ENCODE measurements at places on chromosomes 11 and 22.

DNA sequence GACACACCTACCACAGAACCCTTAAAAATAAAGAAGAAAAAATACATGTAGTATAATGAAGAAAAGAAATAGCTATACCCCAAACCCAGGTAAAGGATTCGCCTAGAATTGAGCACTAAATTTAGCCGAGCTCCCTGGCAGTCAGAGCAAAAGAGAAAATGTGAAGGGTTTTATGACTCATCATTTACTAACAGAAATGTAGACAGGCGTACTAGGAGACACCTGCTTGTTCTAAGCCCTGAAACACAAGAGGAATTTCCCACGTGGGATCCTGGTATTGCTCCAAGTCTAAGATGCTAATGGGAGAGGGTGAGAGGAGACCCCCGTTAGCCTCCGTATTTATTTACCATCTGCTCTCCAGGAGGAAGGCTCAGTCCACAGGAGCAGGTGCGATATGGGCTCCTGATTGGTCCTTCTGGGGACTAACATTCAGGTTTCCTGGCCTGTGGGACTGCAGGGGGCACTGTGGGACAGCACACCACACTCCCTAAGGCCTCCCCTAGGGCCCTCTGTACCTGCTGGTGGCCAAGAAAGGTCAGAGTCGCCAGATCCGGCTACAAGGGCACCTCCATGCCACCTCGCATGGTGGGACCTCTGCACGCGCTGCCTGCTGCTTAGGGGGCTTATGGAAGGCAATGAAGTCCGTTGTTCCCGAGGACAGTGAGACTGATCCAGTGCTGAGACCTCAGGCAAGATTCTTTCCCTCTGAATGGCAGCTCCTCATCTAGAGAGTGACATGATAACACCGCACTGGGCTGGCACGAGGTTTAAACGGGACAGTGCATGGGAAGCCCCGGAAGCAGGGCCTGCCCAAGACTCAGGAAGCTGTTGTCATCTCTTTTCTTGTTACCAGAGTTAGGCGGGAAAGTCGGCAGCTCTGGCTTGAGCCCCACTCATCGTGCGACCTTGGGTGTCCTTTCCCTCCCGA is 25.8 kb downstream of the KCNC1 start:
- DNase-seq: no peak

GRCh38 chr11:18352581-18352980 is 30.2 kb downstream of the GTF2H1 start:
- DNase-seq: no peak

DNA sequence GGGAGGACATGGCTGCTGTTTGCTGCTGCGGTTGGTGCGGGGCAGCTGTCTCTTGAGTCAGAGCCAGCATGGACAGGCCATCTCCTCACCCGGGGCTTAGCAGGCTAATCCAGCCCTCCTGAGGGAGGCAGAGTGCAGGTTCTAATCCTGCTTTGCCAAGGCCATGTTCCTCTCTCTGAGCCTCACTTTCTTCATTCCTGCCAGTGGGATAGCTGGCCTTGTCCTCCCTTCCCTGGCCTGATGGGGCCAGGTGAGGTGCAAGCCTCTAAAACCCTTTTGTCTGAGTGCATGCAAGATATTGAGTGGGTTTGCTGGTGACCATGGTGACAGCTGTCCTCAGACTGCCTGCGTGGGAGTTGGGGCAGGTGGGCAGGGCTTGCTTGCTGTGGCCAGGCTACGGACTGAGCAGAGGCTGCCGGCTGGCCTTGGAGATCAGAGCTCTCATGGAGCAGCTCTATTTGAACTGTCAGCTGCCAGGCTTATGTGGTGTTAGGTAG is 3.6 kb downstream of the USP35 start:
- DNase-seq: no peak

DNA sequence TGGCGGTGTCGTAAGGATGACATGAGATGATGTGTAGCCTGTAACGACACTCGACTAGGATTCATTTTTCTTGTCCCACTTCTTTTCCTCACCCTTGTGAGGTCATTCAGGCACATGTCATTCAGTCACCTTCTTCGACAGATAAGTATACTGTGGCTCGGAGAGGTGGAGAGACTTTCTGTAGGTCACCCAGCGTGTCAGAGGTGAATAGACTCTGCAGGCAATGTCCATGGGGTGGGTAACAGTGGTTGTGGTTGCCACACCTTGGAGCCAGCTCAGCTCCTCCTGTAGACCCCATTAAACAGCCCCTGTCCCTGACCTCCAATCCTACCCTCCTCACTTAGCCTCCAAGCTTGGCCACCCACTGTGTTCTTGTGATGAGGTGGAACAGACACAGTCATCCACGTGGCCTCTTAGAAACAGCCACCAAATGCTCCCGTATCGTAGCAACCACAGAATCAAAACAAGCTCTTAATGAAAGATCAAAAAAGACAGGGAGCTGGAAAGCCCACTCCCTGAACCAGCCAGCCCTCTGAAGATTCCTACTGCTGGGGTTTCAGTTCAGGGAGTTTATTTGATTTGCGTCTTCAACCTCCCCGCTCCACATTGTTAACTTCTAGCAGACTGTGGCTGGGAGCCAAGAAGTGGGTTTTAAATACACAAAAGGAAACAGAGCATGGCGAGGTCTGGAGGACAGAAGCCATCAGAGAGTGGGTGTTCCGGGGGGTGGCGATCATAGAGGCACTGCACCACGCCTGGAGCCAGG is 89.0 kb upstream of the GRK3 start:
- no peak for DNase-seq

GRCh38 chr11:26837154-26837553 is 115.3 kb upstream of the SLC5A12 start:
- DNase-seq: no peak

- no peak for DNase-seq
Measured at GRCh38 chr11:74735365-74735928, 4.2 kb upstream of the CHRDL2 start.

DNA sequence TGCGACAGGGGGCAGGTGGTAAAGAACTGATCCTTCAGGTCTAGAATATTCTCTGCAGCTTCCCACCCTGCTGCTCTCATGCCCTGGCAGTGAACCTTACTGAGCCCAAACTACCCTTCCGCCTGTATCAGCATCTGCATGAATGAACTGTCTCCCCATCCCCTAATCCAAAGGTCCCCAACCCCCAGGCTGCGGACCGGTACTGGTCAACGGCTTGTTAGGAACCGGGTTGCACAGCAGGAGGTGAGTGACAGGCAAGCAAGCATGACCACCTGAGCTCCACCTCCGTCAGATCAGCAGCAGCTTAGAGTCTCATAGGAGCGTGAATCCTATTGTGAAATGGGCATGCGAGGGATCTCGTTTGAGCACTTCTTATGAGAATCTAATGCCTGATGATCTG is 58.2 kb upstream of the LMO1 start:
- no peak for DNase-seq

DNA sequence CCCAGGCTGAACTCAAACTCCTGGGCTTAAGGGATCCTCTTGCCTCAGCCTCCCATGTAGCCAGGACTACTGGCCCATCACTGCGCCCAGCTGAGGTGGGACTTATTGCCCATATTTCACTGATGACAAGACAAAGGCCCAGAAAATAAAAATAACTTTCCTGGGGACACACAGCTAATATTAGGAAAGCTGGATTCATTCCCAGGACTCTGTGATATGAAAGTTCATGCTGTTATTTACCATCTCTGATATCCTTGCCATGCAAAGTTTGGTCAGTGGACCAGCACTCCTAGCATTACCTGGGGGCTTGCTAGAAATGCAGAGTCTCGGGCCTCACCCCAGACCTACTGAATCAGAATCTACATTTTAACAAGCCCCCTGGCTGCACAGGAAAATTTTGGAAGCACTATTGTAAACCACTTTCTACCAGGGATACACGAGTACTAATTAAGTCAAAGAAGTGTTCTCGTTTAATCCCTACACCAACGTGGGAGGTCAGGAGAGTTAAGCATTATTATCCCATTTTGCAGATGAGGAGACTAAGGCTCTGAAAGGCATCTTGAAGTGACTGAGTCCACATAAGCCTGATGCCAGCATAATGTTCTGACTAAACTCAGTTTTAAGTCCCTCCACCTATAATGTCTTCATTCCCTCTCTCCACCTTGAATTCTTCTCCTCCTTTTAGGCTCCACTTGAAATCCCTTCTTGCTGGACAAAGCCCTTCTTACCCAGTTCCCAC is 2.5 kb upstream of the FAM83F start:
- DNase-seq: no peak

- DNase-seq: no peak
Measured at GRCh38 chr11:44400431-44400830, 90.5 kb upstream of the ALX4 start.

GRCh38 chr11:5004424-5005274 is 10.0 kb downstream of the OR51L1 start:
- no peak for DNase-seq

GRCh38 chr11:27052668-27053067 is 12.1 kb downstream of the BBOX1 start:
- no peak for DNase-seq

GRCh38 chr22:23523713-23524112 is 56.4 kb downstream of the IGLL1 start:
- DNase-seq: no peak

GRCh38 chr11:36193290-36193619 is 96.0 kb downstream of the COMMD9 start:
- DNase-seq: no peak

GRCh38 chr11:80320765-80321164 is 879.9 kb upstream of the TENM4 start:
- DNase-seq: no peak

DNA sequence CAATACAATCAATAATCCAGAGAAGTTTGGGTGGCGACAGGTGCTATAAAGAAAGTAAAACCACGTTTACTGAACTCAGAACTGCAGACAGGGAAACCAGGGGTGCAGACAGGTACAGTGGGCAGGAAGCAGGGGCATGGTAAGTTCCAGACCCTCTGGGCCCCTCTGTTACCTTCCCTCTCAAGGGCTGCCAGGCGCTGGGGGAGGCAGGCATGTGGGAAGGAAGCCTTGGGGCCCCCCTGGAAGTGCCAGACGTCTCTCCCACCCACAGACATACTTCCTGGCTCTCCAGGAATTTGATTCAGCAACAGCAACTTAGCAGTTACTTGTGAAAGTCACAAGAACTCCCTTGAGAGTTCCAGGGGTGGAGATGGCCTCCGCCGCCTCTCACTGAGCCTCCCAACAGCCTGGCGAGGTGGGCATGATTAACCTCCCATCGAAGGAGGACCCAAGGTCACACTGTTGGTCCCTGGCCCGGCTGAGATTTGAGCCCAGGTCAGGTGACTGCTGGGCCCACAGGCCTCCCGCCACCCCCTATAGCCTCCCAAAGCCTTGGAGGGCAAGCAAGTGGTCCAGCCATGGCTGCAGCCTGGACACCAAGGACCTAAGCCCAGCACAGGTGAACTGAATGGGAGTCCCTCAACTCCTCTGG is 14.1 kb upstream of the TSKU start:
- no peak for DNase-seq

- no peak for DNase-seq
Measured at GRCh38 chr22:44400763-44401060, 88.0 kb upstream of the SHISAL1 start.

DNA sequence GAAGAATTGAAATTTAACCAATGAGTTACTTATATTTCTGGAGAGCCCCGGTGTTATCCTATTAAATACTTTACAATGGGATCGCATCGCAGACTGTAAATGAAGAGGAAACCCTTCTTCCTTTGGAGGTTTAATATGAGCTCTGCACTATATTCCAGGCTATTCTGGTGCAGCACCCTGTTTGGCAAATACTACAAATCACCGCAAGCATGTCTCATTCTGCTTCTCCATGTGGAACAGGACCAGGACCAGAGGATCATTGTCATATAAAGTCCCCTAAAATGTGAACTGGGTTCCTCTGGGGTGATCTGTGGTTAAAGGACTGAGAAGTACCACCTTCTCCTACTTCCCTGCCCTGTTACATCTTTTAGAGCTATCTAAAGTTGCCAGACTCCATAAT is 703.7 kb downstream of the DLG2 start:
- no peak for DNase-seq

DNA sequence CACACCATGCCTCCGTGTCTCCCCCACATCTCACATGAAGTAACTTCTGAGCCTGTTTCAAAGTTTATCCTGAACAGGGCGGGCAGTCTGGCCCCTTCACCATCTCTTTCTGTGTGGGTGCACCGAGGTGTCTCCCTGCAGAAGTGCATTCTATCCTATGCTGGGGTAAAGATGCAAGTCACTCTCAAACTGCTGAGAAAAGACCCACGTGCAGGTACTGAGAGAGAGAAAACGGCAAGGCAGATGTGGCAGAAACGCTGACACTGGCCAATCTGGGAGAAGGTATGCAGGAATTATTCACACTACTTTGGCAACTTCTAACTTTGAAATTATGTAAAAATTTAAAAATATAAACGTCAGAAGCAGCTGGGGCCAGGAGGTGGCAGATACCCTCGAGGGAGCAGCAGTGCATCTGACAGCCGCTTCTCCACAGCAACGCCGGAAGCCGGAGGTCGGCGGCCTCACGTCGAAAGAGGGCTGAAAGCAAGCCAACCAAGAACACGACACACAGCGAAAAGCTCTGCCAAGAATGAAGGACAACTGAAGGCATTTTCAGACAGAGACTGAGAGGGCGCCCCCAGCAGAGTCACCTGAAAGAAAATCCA is 34.2 kb upstream of the MOB2 start:
- DNase-seq: no peak

GRCh38 chr11:47035108-47035507 is 98.5 kb downstream of the CSTPP1 start:
- no peak for DNase-seq

DNA sequence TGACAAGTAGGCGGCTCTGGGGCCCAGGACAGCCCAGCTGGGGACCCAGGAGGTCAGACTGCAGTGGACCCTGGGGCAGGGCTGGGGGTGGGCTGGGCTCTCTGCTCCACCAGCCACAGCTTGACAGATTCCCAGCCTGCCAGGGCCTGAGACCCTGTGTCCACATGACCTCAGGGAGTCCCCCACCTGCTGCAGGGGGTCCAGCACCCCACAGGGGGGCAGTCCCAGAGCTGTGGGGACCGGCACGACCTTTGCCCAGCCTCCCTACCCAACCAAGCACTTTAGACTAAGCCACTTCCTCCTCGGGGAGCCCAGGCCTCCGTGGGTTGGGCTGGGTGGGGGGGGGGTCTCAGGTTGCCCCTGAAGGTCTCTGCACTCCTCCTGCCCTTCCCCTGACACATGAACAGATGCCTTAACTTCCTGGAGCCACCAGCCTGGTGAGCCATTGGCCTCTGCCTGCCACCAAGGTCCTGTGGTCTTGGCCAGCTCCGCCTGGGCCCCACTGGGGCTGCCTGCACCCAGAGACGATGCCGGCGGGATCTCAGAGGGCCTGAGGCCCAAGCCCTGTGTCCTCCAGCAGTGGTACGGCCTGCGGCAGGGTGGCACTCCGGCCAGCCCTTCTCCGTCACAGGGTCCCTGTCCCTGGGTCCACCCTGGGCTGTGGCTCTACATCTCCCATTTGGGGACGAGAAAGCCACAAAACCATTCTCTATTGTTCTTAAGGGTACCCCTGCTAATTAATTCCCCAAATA is 3.4 kb downstream of the CCDC188 start:
- DNase-seq: no peak

GRCh38 chr22:39480557-39480956 is 21.5 kb upstream of the MIEF1 start:
- no peak for DNase-seq

- DNase-seq: no peak
Measured at GRCh38 chr11:83521647-83522596, 235.8 kb upstream of the CCDC90B start.

GRCh38 chr11:117838901-117839300 is 14.4 kb upstream of the FXYD2 start:
- DNase-seq: no peak
